Activated CD8-positive, alpha-beta T cell treated with anti-CD3 and anti-CD28 coated beads for 36 hours (primary cell): ENCODE measurements at places on chromosomes 6 and 20.

GRCh38 chr20:25090492-25091429 lies 8.8 kb upstream of the VSX1 start:
- peak overlapping the region; percentile 50 for H3K27ac ChIP-seq
- H3K36me3 ChIP-seq = no peaks in the 10 kb centered on the region
- H3K4me1 ChIP-seq = peaks cover 28% of the 10 kb centered on the region
- peaks cover 3% of the 10 kb centered on the region for H3K27me3 ChIP-seq

- H3K4me3 ChIP-seq = peak overlapping the region; percentile 93
- no peaks in the 10 kb centered on the region for H3K27me3 ChIP-seq
These were observed 995 bp downstream of the ZFP64 start for GRCh38 chr20:52190437-52191131.

DNA sequence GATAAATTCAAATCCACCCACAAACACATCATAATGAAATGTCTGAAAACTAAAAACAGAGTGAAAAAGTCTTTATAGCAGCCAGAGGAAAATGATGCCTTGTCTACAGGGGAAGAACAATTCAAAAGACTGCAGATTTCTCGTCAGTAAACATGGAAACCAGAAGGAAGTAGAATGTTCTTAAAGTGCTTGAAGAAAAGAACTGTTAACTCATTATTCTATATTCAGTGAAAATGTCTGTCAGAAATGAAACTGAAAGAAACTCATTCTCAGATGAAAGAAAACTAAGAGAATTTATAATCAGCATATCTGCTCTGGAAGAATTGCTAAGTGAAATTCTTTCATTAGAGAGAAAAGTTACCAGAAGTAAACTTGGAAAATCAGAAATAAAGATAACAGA lies 416.1 kb downstream of the TBC1D32 start:
- no peaks in the 10 kb centered on the region for H3K36me3 ChIP-seq
- no peaks in the 10 kb centered on the region for H3K4me1 ChIP-seq
- H3K27me3 ChIP-seq = no peaks in the 10 kb centered on the region
- H3K27ac ChIP-seq = no peak overlapping the region
- DNase-seq = no peak

DNA sequence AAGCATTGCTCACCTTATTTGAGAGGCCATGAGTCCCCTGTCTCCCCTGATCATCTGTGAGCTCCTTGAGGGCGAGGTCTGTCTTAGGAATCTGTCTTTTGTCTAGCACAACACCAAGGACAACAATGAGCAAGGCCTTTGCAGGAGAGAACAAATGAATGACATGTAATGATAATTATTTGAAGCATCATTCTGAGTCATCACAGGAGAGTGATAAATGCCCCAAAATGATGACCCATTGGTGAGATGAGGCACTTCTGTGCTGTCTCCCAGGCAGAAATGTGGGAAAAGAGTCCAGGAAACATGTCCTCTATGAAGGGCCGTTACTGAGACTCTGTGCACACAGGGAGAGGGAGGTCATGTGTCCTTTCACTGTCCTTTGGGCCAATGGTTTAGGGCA lies 105.2 kb upstream of the LRFN2 start:
- peaks cover 7% of the 10 kb centered on the region for H3K27me3 ChIP-seq
- DNase-seq = no peak
- no peak overlapping the region for H3K27ac ChIP-seq
- H3K4me1 ChIP-seq = no peaks in the 10 kb centered on the region
- no peaks in the 10 kb centered on the region for H3K36me3 ChIP-seq
- no peak overlapping the region for H3K4me3 ChIP-seq

DNA sequence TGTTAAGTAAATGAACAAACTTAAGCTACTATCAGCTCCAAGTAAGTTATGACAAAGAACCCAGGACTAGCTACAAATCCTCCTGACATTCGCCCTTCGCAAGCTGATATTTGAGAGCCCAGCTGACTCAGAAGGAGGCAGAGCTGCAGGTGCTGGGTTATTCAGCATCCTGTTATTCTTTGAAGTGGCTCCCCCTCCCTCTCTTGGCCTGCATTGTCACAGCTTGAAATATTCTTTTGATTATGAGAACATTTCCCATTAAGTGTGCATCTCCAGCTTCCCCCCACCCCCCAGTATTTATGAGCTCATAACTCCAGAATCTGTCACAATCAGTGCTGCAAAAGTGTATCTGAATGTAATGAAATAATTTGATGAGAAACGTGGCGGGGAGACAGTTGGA lies 78.8 kb upstream of the RALY start:
- H3K27me3 ChIP-seq = no peaks in the 10 kb centered on the region
- no peak overlapping the region for H3K4me3 ChIP-seq
- DNase-seq = peak; percentile 70
- no peaks in the 10 kb centered on the region for H3K36me3 ChIP-seq
- no peak overlapping the region for H3K27ac ChIP-seq

DNA sequence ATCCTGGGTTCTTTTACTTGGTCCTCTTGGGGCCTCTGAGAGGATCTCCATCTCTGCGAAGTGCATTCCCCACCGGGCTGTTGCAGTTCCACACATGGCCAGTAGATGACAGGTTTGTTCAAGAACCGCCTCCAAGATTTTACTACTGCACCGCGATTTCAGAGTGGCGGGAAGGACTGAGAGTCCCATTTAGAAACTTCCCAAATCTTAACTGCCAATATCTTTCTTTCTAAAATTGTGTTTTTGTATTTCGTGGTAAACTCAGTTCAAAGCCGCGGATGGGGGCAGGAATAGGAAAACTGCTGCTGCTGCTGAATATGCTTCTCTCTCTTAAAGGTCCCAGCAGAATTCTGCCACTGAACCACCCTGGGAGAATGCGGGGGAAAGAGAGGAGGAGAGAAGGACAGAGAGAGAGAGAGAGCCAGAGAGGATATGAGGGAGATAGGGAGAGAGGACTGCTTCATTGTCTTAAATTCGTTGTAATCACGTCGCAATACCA lies 8.6 kb upstream of the BTNL2 start:
- peaks cover 42% of the 10 kb centered on the region for H3K27me3 ChIP-seq
- no peaks in the 10 kb centered on the region for H3K36me3 ChIP-seq
- peak; percentile 87 for DNase-seq

GRCh38 chr6:161434350-161434749 lies 160.5 kb upstream of the AGPAT4 start:
- no peak for DNase-seq
- peaks cover 1% of the 10 kb centered on the region for H3K36me3 ChIP-seq
- H3K27ac ChIP-seq = no peak overlapping the region
- no peaks in the 10 kb centered on the region for H3K4me1 ChIP-seq
- H3K27me3 ChIP-seq = no peaks in the 10 kb centered on the region

GRCh38 chr6:72783035-72783434 lies 161.2 kb downstream of the KCNQ5 start:
- H3K27ac ChIP-seq = no peak overlapping the region
- H3K27me3 ChIP-seq = no peaks in the 10 kb centered on the region
- peaks cover 4% of the 10 kb centered on the region for H3K4me1 ChIP-seq
- H3K4me3 ChIP-seq = no peak overlapping the region
- H3K36me3 ChIP-seq = peaks cover 7% of the 10 kb centered on the region

- no peak overlapping the region for H3K4me3 ChIP-seq
- H3K36me3 ChIP-seq = no peaks in the 10 kb centered on the region
- no peaks in the 10 kb centered on the region for H3K4me1 ChIP-seq
- DNase-seq = no peak
- H3K27ac ChIP-seq = no peak overlapping the region
These were observed 318.0 kb downstream of the DOK5 start for GRCh38 chr20:54793291-54793992.

GRCh38 chr6:132405143-132405915 lies 4.1 kb upstream of the MOXD1 start:
- peaks cover 43% of the 10 kb centered on the region for H3K27me3 ChIP-seq
- H3K27ac ChIP-seq = no peak overlapping the region
- no peak overlapping the region for H3K4me3 ChIP-seq
- DNase-seq = no peak
- H3K4me1 ChIP-seq = peaks cover 17% of the 10 kb centered on the region

DNA sequence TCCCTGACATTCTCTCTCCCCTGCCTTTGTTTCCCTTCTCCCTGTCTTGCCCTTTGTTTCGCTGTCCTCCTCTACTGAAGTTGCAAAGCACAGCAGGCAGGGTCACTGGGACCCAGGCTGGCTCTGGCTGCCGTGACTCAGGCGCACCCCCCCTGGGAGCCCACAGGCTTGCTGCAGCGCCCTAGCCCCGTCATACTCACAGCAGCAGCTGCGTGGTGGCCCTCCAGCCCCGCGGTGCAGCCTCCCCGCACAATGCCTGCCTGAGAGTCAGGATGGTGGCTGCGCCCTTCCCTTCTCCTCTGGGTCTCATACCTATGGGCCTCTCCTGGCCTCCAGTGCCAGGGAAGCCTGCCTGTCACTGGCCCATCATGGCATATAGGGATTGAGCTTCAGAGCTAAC lies 41.7 kb downstream of the TXNDC5 start:
- no peaks in the 10 kb centered on the region for H3K4me1 ChIP-seq
- H3K36me3 ChIP-seq = no peaks in the 10 kb centered on the region
- no peaks in the 10 kb centered on the region for H3K27me3 ChIP-seq
- H3K27ac ChIP-seq = no peak overlapping the region

DNA sequence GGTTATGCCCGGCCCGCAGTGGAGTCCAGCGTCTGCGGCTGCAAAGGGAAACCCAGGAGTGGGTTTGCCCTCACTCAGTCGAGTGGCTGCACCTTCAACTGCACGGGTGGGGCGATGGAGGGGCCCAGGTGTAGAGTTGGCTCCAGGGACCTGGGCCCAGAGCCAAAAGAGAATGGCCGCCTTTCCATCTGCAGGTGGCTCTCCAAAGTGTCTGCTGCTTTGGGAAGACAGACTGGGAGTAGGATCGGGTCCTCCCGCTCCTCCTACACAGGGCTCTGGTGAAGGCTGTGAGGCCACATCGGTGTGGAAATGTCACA lies 80.1 kb downstream of the PTPN1 start:
- DNase-seq = no peak
- no peak overlapping the region for H3K27ac ChIP-seq
- peaks cover 3% of the 10 kb centered on the region for H3K4me1 ChIP-seq
- no peaks in the 10 kb centered on the region for H3K27me3 ChIP-seq
- H3K36me3 ChIP-seq = peaks cover 10% of the 10 kb centered on the region
- no peak overlapping the region for H3K4me3 ChIP-seq

DNA sequence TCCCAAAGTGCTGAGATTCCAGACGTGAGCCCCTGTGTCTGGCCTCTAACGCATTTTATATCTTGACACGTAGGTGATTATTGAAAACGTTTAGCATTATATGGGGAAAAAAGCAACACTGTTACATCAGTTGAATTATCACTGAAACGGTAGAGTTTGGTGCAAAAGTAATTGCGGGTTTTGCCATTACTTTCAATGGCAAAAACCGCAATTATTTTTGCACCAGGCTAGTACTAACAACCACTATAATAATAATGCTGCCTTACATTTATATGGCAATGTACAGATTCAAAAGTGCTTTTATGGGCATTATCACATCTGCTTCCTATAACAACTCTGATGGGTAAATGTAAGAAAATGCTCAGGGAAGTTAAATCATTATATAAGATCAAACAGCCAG lies 57.3 kb downstream of the OPRM1 start:
- H3K36me3 ChIP-seq = no peaks in the 10 kb centered on the region
- no peak overlapping the region for H3K27ac ChIP-seq
- no peak overlapping the region for H3K4me3 ChIP-seq
- no peak for DNase-seq

DNA sequence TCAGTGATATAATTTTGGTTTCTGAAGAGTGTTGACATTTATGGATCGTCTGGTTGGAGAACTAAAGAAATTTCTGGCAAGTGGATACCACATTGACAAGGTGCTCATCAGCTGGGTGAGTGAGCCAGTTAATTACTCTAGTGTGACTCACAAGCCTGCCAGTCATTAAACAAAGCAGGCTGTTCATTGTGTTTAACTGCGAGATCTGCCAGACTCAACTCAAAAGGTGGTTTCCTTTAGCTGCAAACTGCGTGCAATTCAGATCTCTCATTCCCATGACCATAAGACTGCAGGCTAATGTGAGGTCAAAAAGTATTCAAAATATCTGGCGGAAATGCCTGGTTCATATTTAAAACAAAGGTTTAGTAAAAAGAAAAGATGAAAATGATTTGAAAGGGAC lies 32.5 kb upstream of the IYD start:
- H3K27me3 ChIP-seq = peaks cover 12% of the 10 kb centered on the region
- H3K4me3 ChIP-seq = no peak overlapping the region
- no peak overlapping the region for H3K27ac ChIP-seq
- no peaks in the 10 kb centered on the region for H3K4me1 ChIP-seq
- DNase-seq = no peak

DNA sequence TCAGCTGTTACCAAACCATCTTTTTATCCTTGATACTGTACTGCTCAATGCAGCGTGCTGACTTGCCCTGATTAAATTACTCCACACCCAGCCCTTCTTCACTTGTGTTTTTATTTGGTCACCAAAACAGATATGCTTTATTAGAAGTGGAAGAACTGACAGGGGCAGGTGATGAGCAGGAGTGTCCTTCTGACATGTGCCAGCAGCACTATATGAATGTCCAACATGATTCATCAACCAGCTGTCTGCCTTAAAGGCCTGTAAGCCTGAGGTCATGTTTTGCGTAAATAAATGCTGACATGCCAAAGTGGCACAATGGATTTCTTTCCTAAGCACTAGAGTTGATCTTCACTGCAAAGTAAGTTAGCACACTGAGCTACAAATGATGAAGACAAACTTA lies 15.4 kb downstream of the POPDC3 start:
- no peaks in the 10 kb centered on the region for H3K4me1 ChIP-seq
- H3K27ac ChIP-seq = no peak overlapping the region
- DNase-seq = no peak
- H3K36me3 ChIP-seq = no peaks in the 10 kb centered on the region

DNA sequence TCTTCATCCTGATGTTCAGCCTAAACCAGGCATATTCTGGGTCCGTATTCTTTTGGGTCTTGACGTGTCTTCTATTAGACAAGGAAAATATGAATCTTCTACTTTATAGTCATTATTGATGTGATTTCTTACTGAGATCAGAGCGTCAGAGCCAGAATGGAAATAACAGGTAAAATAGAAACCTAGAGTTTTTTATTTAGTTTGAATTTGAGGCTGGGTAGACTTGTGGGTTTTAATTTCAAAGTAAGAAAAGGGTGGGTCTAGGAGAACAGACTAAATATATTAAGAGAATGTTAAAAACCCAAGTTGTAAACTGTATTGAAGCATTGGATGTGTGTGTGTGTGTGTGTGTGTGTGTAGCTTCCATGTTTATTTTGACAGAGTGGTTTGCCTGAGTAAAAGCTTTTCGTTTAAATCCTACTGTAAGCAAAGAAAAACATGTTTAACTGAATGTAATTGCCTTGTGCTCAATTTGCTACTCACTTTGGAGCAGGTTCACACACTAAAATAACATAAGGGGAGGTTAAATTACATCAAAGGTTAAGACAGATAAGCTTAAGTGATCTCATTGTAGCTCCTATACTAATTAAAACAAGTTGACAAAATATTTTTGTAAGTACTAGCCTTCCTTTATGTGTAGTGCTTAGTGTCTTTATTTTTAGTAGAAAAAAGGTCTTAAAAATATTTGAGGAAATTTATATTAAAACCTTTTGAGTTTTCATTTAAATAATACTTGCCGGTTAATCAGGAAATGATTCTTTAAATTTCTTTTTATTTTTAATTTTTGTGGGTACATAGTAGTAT lies 17.4 kb downstream of the HECA start:
- peaks cover 84% of the 10 kb centered on the region for H3K4me1 ChIP-seq
- DNase-seq = no peak
- peaks cover 34% of the 10 kb centered on the region for H3K36me3 ChIP-seq
- H3K27ac ChIP-seq = peak overlapping the region; percentile 95

GRCh38 chr20:41670631-41671030 lies 52.5 kb upstream of the CHD6 start:
- H3K4me1 ChIP-seq = no peaks in the 10 kb centered on the region
- H3K27me3 ChIP-seq = peaks cover 20% of the 10 kb centered on the region
- H3K36me3 ChIP-seq = no peaks in the 10 kb centered on the region
- no peak overlapping the region for H3K27ac ChIP-seq
- H3K4me3 ChIP-seq = no peak overlapping the region

GRCh38 chr6:156598071-156598854 lies 178.9 kb upstream of the ARID1B start:
- H3K27me3 ChIP-seq = peaks cover 2% of the 10 kb centered on the region
- no peak overlapping the region for H3K27ac ChIP-seq
- no peak for DNase-seq
- no peaks in the 10 kb centered on the region for H3K4me1 ChIP-seq
